ENCODE measurements at places on chromosomes 13 and 19. TPM values are rescaled to one million over a fixed set of nuclear protein-coding genes. Genes with fewer than 3 reads are reported as not detected.

GRCh38 chr13:26929971-26930730 is 169.6 kb upstream of the GPR12 start:
- peak; percentile 63 for DNase-seq
- no peak overlapping the region for H3K27ac ChIP-seq
- no peak overlapping the region for H3K4me3 ChIP-seq
- H3K4me1 ChIP-seq: peaks cover 5% of the 10 kb centered on the region

DNA sequence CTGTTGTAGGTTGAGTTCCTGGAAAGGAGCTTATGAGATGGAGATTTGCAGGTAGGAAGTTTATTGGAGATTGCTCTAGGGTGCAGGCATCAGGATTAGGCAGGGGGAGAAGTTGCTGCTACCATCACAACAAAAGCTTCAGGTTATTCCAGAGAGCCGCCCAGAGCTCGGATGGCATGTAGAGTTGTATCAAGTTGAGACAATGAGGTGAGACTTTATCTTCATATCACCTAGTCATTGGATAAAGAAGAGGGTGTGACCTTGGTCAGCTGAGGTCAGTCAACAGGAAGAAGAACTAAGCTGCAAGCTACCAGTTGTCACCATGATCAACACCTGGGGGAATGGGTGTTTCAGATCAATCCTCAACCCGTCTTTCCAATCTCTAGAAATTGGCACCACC is 342.0 kb downstream of the RFC3 start:
- peaks cover 2% of the 10 kb centered on the region for H3K27me3 ChIP-seq
- H3K4me1 ChIP-seq: no peaks in the 10 kb centered on the region
- H3K36me3 ChIP-seq: no peaks in the 10 kb centered on the region
- H3K27ac ChIP-seq: no peak overlapping the region
- no peak for DNase-seq

- no peaks in the 10 kb centered on the region for H3K4me1 ChIP-seq
- no peak overlapping the region for H3K4me3 ChIP-seq
- DNase-seq: no peak
- no peaks in the 10 kb centered on the region for H3K27me3 ChIP-seq
- no peak overlapping the region for H3K27ac ChIP-seq
- H3K36me3 ChIP-seq: no peaks in the 10 kb centered on the region
These were observed 39.1 kb downstream of the SLC7A9 start for GRCh38 chr19:32830231-32831014.

GRCh38 chr13:93230261-93230855 is 3.8 kb downstream of the GPC6 start:
- H3K27ac ChIP-seq: no peak overlapping the region
- H3K36me3 ChIP-seq: no peaks in the 10 kb centered on the region
- no peak for DNase-seq
- H3K4me3 ChIP-seq: no peak overlapping the region
- no peaks in the 10 kb centered on the region for H3K4me1 ChIP-seq

DNA sequence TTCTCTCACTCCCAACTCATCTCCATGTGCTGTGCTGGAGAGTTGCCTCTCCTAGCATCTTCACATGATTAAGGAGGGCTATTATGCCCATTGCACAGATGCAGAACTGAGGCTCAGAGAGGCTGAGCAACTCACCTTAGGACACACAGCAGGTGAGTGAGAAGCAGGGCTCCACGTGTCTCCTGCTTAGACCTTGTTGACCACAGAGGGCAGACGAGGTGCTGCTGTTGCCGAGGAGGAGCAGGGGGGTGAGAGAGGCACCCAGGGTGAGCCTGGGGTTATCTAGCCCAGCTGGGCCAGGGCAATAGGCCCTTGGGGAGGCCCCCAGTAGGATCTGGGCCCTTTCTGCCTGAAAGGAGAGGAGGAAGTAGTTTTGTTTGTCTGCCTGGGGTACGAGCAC is 2.4 kb upstream of the HSH2D start:
- H3K4me1 ChIP-seq: peaks cover 99% of the 10 kb centered on the region
- peak; percentile 43 for DNase-seq
- no peak overlapping the region for H3K4me3 ChIP-seq
- H3K27ac ChIP-seq: peak overlapping the region; percentile 82
- H3K36me3 ChIP-seq: peaks cover 1% of the 10 kb centered on the region
- H3K27me3 ChIP-seq: no peaks in the 10 kb centered on the region

DNA sequence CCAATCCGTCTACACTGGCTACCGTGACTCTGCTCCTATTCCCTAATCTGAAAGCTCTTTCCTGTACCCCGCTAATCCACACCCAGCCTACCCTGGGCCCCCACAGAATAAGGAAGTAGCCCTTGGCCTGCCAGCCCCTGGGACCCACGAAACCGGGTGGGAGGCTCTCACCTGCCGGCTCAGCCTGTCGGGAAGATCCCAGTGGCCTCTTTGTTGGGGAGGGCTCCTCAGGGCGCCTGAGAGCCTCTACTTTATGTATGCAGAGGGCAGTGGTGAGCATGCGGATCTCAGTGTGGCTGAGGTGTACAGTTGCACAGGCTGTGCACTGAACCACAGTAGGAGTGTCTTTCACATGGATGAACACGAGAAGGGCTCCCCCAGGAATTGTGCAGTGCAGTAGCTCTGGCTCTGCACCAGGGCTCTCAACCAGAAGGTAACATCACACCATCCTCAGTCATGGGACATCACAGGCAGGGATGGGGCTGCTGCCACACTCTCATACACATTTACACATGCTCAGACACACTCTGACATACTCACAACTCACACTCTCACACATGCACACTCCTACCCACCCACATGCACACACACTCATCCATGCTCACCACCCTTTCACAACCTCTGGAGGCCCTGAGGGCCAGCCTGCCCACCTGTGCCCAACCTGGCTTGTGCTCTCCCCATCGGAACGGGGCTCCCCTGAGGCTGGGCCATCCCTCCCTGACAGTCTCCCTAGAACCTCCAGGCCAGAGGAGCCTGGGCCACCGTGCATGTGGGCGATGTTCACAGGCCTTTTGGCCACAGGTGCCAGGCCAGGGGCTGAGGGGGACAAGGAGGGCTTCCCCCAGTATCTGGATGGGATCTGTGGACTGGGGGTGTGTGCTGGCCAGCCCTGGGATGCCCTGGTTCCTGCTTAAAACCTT is 135.0 kb downstream of the URI1 start:
- H3K27ac ChIP-seq: no peak overlapping the region
- no peak overlapping the region for H3K4me3 ChIP-seq
- DNase-seq: no peak

GRCh38 chr13:108176685-108177274 is 38.6 kb downstream of the LIG4 start:
- no peaks in the 10 kb centered on the region for H3K27me3 ChIP-seq
- H3K4me3 ChIP-seq: no peak overlapping the region
- peak; percentile 72 for DNase-seq
- no peak overlapping the region for H3K27ac ChIP-seq
- H3K36me3 ChIP-seq: no peaks in the 10 kb centered on the region
- no peaks in the 10 kb centered on the region for H3K4me1 ChIP-seq

DNA sequence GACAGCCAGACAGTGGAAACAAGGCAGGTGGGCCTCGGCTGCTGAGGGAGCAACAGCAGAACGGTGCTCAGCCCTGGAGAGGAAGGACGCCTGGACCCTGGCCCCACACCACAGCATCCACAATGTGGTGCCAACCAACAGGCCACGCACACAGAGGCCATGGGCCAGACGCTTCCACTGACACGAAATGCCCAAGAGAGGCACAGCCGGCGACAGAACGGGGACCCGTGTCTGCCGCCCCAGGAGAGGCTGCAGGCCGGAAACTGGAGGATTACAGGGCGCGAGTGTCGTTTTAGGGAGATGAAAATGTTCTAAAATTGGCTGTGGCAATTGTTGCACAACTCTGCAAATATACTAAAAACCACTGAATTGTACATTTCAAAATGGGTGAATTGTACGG is 69.7 kb downstream of the RASA3 start:
- no peak for DNase-seq
- H3K4me3 ChIP-seq: no peak overlapping the region
- H3K36me3 ChIP-seq: peaks cover 22% of the 10 kb centered on the region
- no peak overlapping the region for H3K27ac ChIP-seq
- H3K4me1 ChIP-seq: peaks cover 85% of the 10 kb centered on the region

GRCh38 chr13:113413178-113413897 is 40.0 kb downstream of the ADPRHL1 start:
- no peak overlapping the region for H3K4me3 ChIP-seq
- no peaks in the 10 kb centered on the region for H3K27me3 ChIP-seq
- H3K27ac ChIP-seq: no peak overlapping the region
- DNase-seq: no peak
- H3K36me3 ChIP-seq: no peaks in the 10 kb centered on the region

GRCh38 chr19:1042689-1043511 is 3.0 kb downstream of the ABCA7 start:
- H3K36me3 ChIP-seq: peaks cover 34% of the 10 kb centered on the region
- no peak overlapping the region for H3K27ac ChIP-seq
- no peak for DNase-seq
- no peaks in the 10 kb centered on the region for H3K27me3 ChIP-seq
- no peak overlapping the region for H3K4me3 ChIP-seq
- H3K4me1 ChIP-seq: peaks cover 51% of the 10 kb centered on the region

DNA sequence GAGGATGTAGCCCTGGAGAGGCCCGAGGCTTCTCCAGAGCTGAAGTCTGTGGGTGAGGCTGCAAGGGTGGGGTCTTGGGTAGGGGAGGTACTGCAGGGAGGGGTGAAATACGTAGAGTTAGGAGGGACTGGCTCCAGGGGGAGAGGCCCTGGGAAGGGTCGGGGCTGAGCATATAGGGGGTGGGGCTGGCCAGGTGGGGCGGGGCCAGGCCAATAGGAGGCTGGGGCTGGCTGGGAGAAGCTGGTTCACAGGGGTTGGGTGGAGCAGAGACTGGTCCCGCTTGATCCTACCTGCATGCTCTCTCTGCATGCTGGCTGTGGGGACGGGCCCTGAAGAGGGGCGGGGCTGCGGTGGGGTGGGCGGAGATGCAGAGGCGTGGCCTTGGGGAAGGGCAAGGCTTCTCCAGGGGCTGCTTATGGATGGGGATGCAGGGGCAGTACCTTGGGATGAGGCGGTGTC is 51.9 kb downstream of the CELF5 start:
- H3K4me3 ChIP-seq: no peak overlapping the region
- H3K27ac ChIP-seq: no peak overlapping the region
- no peaks in the 10 kb centered on the region for H3K36me3 ChIP-seq
- no peaks in the 10 kb centered on the region for H3K27me3 ChIP-seq

- no peaks in the 10 kb centered on the region for H3K36me3 ChIP-seq
- no peak overlapping the region for H3K27ac ChIP-seq
- H3K27me3 ChIP-seq: no peaks in the 10 kb centered on the region
These were observed 116.6 kb downstream of the CDK8 start for GRCh38 chr13:26370553-26370952.

GRCh38 chr13:33312861-33313212 is 27.3 kb upstream of the STARD13 start:
- H3K4me1 ChIP-seq: no peaks in the 10 kb centered on the region
- no peaks in the 10 kb centered on the region for H3K36me3 ChIP-seq
- no peak for DNase-seq
- H3K27me3 ChIP-seq: no peaks in the 10 kb centered on the region
- no peak overlapping the region for H3K4me3 ChIP-seq

- H3K4me3 ChIP-seq: peak overlapping the region; percentile 78
- H3K27ac ChIP-seq: peak overlapping the region; percentile 24
- no peak for DNase-seq
- H3K27me3 ChIP-seq: no peaks in the 10 kb centered on the region
- H3K36me3 ChIP-seq: no peaks in the 10 kb centered on the region
- H3K4me1 ChIP-seq: peaks cover 42% of the 10 kb centered on the region
These were observed 373 bp downstream of the TNFAIP8L1 start for GRCh38 chr19:4639531-4640246.

GRCh38 chr19:40627486-40628279 is 26.5 kb downstream of the LTBP4 start:
- no peaks in the 10 kb centered on the region for H3K4me1 ChIP-seq
- H3K27ac ChIP-seq: no peak overlapping the region
- no peak for DNase-seq

GRCh38 chr13:110126391-110126961 is 180.5 kb downstream of the COL4A1 start:
- H3K36me3 ChIP-seq: no peaks in the 10 kb centered on the region
- DNase-seq: no peak
- no peaks in the 10 kb centered on the region for H3K4me1 ChIP-seq
- H3K4me3 ChIP-seq: no peak overlapping the region
- no peaks in the 10 kb centered on the region for H3K27me3 ChIP-seq
- H3K27ac ChIP-seq: no peak overlapping the region

DNA sequence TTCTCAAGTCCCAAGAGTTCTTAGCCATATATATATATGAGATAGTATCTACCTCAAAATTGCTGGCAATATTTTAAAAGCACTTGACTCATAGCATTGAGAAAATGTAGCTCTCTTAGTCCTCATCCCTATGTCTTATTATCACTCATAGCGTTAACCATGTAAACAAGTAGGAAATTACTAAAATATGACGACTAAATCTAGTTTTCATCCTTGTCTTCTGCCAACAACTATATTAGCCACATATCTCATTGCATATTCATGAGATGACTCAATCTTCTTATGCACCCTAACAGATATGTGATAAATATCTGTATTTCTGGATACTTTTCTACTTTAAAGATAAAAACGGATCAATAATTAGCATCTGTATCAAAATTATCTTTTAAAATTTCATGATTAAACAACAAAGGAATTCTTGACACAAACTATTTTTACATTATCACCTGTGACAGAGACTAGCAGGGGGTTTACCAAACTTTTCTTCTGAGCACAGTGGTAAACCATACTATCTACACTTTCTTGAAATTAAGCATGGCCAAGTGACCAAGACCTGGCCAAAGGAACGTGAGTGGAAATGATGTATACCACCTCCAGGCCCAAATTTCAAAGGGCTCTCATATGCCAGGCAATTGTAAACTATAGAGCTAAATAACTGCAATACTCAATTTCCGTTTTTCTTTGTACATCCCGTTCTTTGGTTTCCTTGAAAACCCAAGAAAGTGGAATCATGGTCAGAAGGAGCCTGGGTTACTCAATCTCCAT is 45.7 kb downstream of the ZC3H13 start:
- H3K4me3 ChIP-seq: no peak overlapping the region
- no peaks in the 10 kb centered on the region for H3K27me3 ChIP-seq
- no peak overlapping the region for H3K27ac ChIP-seq
- no peaks in the 10 kb centered on the region for H3K4me1 ChIP-seq

- H3K27me3 ChIP-seq: no peaks in the 10 kb centered on the region
- no peak for DNase-seq
- H3K4me3 ChIP-seq: no peak overlapping the region
These were observed 162.5 kb downstream of the LMO7 start for GRCh38 chr13:75798353-75799255.

Gene URAD
- total RNA-seq: not detected

Gene SIGLEC10
- 1.7 TPM for total RNA-seq

Gene PCCA
- total RNA-seq: 28.2 TPM

Gene OSCAR
- total RNA-seq: 5.4 TPM

Gene SERTM1
- not detected for total RNA-seq

Gene SLC10A2
- total RNA-seq: not detected

Gene ZNF329
- total RNA-seq: 13.0 TPM

Gene SIGLEC12
- total RNA-seq: 0.50 TPM

Gene NEK5
- not detected for total RNA-seq

Gene ZNF230
- total RNA-seq: 3.4 TPM

Gene LILRB5
- total RNA-seq: 0.18 TPM

Gene LRRC25
- total RNA-seq: 12.0 TPM

Gene ATXN8OS
- total RNA-seq: not detected

Gene NFIX
- 2.1 TPM for total RNA-seq

Gene ANGPTL8
- not detected for total RNA-seq

Gene CYP2S1
- total RNA-seq: 0.84 TPM

Gene SMAD9
- total RNA-seq: not detected

Gene CLEC11A
- total RNA-seq: 3.3 TPM

Data from natural killer cell (primary cell).